WERI-Rb-1 (cell line): ENCODE measurements at places on chromosomes 1 and 21.

- no peak for DNase-seq
Observed at GRCh38 chr1:42086146-42086545, 67.1 kb upstream of the GUCA2B start.

DNA sequence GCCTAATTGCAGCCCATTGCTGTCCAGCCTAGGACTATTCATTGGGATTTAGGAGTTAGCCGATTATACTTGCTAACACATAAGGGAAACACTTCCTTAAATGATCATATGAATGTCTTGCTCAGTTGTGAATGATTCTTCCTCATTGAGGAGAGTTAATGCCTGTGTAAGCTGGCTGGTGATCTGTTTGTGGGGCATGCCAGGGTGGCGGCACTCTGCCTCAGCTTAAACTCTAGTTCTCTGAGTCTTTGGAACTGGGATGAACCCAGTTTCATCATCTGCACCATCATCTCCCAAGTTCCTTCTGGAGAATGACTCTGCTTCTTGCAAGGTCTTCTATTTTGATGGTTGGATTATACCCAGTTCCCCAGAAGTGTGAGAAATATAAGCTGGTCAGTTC lies 23.9 kb upstream of the SLAMF6 start:
- no peak for DNase-seq

DNA sequence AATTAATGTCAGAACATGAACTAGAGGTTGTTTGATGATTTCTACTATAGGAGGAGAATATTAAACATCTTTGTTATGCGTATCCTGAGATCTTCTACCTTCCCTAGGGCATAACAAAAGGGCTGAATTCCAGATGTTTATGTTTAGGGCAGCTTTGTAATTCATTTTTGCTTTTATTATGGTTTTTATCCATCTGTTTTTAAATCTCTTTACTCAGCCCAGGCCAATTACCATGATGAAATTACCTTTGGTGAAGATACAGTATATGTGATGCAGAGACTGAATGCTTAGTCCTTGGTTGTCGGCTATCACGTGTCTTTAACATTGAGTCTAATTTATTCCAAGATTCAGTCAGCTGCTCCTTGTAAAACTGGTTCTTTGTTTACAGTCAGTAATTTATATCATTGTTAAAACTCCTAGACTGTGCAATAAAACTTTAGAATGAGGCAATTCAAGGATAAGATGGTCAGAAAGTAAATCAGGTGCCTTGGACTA lies 176.9 kb downstream of the CTH start:
- no peak for DNase-seq

- peak; percentile 48 for DNase-seq
Observed at GRCh38 chr1:21933397-21934248, 3.5 kb downstream of the HSPG2 start.

- DNase-seq = no peak
Observed at GRCh38 chr21:37564924-37565529, 198.5 kb downstream of the DYRK1A start.

DNA sequence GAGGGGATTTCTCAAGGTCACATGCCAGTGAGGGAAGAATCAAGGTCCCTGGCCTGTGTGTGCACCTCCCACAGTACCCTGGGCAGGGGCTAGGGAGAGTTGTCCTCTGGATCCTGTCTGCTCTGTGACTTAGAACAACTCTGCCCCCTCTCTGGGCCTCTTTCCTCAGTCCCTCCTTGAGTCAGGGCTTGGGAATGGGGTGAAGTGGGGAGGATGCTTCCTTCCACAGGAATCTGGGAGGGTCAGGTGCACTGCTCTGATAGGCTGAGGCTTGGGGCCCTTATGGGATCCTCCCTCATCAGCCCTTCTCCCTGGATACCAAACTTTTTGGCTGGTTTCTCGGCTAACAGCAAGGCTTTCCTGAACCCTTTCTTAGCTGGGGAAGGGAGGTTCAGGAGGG lies 2.5 kb downstream of the TRNP1 start:
- DNase-seq = no peak

GRCh38 chr1:111707906-111708305 lies 31.3 kb downstream of the INKA2 start:
- DNase-seq = no peak

GRCh38 chr1:241063276-241063675 lies 293.7 kb downstream of the RGS7 start:
- DNase-seq = no peak

DNA sequence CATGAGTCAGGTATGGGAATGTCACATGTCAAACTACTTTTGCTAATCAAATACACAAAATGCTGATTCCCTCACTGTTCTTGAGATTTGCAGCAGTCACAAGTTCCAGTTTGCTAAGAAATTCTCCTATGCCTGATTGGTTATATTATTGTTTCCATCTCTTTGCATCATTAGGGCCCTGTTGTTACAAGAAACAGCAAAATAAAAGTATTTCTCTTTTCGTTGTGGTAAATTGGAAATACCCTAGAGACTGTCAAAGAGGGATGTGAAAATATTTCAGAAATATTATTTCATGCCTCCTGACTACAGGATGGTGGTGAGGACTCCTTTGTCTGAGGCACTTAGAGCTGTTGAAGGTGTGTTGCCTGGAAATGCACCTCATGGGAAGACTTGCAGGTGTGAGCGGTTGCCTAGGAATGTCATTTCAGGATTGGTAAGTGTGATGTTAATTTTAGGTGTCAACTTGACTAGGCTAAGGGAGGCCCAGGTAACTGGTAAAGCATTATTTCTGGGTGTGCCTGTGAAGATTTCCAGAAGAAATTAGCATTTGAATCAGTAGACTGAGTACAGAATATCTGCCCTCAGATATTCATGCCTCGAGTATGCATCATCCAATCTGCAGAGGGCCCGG lies 117.4 kb downstream of the ROR1 start:
- DNase-seq = no peak

DNA sequence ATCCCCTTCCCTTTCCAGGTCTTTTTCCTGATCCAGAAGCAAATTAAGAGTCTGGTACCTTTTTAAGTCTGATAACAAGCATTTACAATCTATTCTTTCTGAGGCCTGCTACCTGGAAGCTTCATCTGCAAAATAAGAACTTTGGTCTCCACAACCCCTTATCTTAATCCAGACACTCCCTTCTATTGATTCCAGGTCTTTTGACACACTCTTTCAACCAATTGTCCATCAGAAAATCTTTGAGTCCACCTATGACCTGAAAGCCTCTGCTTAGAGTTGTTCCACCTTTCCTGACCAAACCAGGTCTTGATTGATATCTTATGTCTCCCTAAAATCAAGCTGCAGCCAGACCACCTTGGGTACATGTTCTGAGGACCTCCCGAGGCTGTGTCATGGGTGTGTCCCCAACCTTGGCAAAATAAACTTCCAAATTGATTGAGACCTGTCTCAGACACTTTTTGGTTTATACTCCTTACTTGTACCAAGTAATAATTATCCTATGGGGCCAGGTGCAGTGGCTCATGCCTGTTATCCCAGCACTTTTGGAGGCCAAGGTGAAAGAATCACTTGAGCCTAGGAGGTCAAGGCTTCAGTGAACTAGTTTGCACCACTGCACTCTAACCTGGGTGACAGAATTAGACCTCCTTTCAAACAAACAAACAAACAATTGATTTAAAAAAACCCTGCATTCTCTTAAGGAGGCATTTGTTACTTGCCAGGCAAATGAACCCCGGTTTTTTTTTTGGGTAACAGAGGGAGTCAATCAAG lies 126.1 kb downstream of the MAP3K21 start:
- DNase-seq = no peak

DNA sequence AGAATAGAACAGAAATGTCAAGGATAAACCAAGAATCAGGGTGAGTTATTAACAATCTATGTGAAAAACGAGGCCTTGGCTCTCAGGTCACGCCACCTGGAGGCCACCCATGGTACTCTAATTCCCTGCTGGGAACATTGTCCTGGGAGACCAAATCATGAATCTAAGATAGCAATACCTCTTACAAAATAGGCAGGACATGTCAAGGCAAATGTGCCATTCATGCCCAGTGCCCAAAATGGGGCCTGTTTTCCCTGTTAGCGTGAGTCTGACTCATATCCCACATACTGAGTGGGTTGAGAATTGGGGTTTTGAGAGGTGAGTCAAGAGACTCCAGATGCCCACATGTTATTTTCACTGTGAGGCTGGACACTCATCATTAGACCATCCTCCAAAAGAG lies 380.8 kb downstream of the HHIPL2 start:
- peak; percentile 22 for DNase-seq

DNA sequence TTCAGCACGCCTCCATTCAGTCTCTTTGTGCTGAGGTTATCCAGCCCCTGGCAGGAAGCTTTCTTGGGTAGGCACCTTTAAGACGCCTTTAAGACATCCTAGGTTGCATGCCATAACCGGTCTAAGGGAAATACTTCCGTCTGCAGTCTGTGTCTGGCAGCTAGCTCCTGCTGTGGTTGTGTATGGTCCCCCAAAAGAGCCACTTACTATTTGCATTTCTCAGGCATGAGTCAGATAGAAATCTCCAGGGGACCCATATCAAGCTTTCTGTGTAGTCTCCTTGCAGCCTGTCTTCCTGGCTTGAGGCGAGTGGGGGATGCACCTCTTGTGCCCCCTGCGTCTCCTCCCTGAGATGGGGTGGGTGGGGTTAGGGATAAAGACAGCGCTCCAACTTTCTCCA lies 10.0 kb upstream of the RYR2 start:
- no peak for DNase-seq
